Activated T-cell treated with anti-CD3 and anti-CD28 coated beads for 1 hour (primary cell): ENCODE measurements at places on chromosomes 2 and 18.

DNA sequence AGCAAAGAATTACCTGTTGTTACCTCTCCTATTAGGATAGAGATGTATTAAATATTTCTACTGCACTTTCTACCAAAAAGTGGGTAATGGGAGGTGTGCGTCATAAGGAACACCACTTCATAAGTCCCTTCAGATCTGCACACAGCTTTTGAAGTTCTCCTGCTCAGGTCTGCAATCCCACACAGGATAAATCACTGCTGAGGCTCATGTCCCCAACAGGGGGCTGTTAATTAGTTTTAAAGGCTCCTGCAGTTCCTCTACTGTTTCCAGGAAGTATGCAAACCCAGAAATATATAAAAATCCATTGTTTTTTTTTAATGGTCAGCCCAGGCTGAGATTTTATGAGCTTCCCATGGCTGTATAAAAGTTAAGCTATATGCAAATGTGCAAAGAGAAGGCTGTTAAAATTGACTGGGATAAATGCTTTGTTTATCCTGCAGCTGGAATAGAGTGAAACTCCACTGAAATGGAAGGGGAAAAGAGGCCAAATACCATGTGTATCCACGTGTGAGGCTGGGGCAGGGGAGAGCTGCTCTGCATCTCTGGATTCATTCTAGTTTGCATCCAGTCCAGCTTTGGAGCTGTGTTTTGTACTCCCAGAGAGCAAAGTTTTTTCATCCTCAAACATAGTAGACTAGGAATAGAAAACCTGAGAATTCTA is 903.7 kb downstream of the TDRD15 start:
- DNase-seq = no peak

DNA sequence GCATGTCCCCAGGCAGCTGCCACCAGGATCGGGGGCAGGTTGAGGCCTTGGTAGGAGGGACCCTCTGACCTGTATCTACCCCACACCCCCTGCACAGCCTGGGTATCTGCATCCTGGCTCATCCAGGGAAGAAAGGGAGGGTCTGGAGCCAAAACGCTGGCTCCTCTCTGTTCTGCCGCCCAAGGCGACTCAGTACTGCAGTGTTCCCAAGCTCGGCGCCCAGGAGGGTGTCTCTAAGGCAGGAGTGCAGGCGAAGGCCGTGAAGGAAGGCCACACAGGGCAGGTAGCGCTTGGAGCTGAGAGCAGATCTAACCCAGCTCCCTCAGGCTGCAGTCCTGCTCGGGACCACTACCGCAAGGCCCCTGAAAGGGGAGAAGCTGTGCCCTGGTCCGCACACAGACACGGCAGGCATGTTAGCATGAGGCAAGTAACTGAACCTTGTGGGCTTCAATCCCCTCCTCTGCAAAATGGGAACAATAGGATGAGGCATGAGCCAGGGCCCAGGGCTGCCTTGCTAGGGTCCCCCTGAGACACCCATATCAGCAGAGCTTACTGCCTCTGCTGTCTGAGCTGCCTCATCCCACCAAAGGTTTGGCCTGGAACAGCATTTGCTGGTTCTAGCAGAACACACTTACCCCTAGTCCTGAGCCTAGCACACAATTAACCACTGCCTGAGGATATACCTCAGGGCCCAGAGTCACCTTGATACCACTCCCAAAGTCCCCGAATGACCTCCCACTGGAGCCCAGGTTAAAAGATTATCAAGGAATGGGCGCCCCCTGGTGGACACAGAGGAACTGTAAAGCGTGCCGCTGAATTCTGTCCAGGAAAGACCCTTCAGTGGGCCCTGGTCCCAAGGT is 6.5 kb downstream of the PTMA start:
- DNase-seq = peak; percentile 85

GRCh38 chr2:99613980-99614379 is 124.2 kb upstream of the REV1 start:
- no peak for DNase-seq

GRCh38 chr2:226715347-226715990 is 84.2 kb downstream of the IRS1 start:
- DNase-seq = no peak

DNA sequence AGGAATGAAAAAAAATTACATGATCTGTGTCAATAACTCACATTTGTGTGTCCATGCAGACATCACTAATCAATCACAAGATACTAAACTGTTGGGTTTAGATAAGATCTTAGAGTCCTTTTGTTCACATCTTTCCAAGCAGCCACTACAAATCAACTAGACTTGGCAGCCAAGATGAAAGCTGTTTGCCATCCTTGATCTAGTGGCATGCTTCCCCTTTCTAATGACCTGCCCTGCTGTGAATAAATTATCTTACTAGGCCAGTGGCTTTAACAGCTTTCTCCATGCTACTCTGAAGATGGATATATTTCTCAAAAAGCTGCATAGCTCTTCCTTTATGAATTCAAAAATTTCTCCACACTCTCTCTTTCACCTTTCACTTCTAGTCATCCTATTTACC is 1338.0 kb upstream of the ACVR2A start:
- DNase-seq = no peak

- DNase-seq = no peak
Measured at GRCh38 chr18:62420151-62420512, 95.0 kb downstream of the TNFRSF11A start.

GRCh38 chr2:107313316-107313715 is 427.3 kb upstream of the ST6GAL2 start:
- no peak for DNase-seq

DNA sequence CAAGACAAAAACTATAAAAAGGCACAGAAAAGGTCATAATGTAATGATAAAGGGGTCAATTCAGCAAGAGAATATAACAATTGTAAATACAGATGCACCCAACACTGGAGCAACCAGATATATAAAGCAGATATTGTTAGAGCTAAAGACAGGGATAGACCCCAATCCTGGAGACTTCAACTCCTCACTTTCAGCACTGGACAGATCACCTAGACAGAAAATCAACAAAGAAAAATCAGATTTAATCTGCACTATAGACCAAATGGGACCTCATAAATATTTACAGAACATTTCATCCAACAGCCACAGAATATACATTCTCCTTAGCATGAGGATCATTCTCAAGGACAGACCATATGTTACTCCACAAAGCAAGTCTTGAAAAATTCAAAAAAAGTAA is 114.2 kb downstream of the ROCK1 start:
- DNase-seq = no peak

DNA sequence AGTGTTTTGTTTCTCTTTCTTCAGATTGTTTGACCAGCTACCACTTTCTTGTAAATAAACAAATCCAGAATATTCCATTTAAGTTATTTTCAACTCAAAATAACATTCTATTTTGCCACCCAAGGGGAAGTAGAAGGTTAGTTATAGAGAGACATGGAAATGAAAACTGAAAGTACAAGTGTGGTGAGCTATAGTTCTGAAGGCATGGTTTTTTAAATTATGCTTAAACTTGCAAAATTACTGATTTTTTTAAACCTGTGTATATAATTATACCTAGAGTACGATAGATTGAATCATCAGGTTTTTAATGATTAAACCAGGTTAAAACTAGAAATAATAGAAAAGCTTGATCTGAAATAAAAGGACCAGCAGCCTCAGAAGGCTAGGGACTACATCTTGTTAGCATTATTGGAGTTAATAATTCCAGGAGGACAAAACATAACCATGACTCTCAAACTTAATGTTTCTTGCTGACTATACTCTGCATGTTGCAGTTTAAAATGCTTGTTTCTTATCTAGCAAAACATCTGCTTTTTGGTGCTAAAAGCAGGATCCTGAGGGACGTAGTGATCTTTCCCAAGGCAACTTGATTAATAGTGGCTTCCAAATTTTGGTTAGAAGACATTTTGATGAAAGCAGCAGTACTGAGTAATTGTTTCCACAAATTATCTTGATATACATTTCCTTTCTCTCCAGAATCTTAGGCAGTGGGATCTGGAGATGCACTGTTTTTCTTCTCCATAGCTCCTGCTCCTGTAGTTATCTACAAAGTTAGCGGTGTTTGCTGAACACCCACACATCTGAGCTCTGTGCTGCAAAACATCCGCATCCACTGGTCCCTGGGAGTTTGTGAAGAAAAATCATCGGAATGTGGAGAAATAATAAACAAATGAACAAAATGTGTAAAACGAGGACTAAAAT is 327.2 kb upstream of the PKDCC start:
- DNase-seq = no peak

DNA sequence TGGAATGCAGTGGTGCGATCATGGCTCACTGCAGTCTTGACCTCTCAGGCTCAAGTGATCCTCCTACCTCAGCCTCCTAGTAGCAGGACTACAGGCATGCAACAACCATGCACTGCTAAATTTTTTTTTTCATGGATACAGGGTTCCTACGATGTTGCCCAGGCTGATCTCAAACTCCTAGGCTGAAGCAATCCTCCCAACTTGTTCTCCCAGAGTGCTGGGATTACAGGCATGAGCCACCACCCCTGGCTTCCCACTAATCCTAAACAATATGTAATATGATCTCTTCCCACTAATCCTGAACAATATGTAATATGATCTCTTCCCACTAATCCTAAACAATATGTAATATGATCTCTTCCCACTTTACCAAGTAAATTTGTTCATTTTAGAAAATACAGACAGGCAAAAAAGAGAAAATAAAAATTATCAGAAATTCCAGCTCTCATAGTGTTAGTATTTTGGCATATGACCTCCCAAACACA is 33.7 kb upstream of the C18orf32 start:
- DNase-seq = no peak

DNA sequence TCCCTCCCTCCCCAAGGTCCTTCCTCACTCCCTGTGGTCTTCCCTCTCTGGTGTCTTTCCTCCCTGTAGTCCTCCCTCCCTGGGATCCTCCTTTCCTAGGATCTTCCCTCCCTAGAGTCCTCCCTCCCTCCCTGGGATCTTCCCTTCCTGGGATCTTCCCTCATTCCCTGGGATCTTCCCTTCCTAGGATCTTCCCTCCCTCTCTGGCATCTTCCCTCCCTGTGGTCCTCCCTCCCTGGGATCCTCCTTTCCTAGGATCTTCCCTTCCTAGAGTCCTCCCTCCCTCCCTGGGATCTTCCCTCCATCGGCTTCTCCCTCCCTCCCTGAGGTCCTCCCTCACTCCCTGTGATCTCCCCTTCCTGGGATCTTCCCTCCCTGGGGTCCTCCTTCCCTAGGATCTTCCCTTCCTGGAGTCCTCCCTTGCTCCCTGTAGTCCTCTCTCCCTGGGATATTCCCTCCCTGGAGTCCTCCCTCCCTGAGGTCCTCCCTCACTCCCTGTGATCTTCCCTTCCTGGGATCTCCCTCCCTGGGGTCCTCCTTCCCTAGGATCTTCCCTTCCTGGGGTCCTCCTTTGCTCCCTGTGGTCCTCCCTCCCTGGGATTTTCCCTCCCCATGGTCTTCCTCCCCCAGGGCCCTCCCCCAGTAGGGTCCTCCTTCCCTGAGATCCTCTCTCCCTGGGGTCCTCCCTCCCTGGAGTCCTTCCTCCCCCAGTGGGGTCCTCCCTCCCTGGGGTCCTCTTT is 23.0 kb downstream of the STK25 start:
- DNase-seq = no peak

DNA sequence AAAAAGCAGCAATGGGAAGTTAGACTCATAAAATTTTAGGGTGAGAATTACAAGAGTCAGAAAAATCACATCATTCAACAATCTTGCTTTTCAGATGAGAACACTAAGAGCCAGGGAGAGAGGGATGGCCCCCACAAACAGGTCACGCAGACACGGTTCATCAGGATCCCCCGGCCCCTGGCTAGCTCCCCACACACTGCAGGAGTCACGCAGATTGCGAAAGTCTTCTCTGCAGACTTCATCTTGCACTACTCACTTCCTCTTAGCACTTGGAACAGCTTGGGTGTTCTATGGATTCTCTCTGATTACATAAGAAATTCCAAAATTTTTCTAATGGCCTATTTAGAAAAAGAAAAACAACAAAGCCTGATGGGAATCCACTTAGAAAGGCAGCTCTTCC is 21.6 kb upstream of the SULT1C2 start:
- no peak for DNase-seq

GRCh38 chr18:50446629-50447028 is 71.8 kb downstream of the SKA1 start:
- DNase-seq = no peak

GRCh38 chr2:58039170-58039611 is 7.4 kb upstream of the VRK2 start:
- no peak for DNase-seq
